Activated T-helper 1 cell treated with anti-CD3 and anti-CD28 coated beads, Interleukin-2, amount 50 U/mL, for 16 hours (primary cell): ENCODE measurements at places on chromosomes 6 and 20.

GRCh38 chr6:15073344-15073789 lies 172.5 kb upstream of the JARID2 start:
- DNase-seq = no peak

GRCh38 chr6:152240436-152240835 lies 396.7 kb downstream of the SYNE1 start:
- DNase-seq = no peak

DNA sequence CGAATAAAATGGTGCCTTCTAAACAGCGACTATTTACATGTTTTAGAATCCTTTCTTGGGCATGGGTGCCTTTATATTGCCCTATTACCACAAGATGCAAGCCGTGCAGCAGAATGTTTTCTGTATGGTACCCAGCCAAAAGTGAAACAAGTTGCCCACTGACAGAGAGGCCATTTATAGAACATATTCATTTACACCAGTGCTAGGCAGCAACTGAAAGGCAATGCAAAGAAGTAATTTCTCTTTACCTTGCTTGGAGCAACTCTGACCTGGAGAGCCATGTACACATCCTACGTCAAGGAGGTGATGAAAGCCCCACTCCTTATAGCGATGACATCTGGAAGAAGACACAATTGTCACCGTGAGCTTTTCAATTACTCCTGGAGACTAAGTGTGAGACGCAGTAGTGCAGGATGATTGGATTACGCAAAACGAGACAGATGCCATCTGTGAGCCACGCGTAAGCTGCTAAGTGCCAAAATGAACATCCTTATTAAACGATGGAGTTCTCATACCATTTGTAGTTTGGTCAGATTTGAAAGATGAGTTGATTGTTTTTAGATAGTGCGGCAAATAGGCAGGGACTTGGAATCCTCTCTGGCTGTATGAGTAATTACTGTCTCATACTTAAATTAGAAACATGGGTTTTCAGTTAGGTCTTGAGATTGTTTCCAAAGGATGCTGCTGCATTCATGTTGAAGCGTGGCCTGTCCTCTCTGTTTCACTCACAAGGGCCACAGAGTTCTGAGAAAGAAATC lies at the start of gene TMEM244:
Gene TMEM244 (minus strand): TSS at position 408 of the 758 bp plus-strand sequence. CDS start 127 bp downstream, at position 281.
- no peak for DNase-seq

DNA sequence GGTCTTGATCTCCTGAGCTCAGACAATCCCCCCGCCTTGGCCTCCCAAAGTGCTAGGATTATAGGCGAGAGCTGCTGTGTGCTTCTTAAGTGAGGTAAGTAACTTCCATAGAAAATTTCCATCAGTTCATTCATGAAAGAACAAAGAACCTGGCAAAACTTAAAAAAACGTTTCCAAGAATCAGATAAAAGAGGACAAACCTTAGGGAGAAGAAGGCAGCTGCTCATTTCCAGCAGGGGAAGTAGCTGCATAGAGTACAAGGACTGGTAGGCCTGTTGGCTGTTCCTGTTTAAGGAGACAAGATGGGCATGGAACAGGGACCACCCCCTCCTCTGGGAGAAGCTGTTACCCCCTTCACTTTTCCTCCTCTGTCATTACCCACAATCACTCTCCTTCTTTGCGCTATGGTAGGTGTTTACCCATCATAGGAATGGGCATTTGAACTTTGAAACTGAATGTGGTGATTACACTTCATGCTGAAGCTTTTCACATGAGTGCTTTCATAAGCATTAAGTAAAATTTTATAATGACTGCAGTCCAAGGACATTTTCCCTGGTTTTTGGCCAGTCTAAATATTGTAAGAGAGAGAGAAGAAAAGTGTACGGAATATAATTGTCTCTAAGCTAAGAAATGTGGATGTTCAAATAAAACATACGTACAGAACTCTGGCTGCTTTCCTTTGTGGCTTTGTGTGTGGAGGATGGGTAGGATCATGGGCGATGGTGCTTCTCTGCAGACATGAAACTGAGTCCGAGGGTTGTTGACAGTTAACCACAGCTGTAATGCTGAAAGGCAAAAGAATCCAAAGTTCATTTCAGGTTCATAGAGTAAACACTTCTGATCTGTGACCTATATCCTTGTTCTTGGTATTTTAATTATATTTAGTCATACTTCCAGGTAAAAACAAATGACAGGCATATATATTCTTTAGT lies 56.4 kb downstream of the CCN2 start:
- no peak for DNase-seq
